ENCODE measurements at places on chromosomes 6 and 20. TPM values are rescaled to one million over a fixed set of nuclear protein-coding genes. Genes with fewer than 3 reads are reported as not detected.

Gene PCMTD2
- 35.0 TPM for total RNA-seq

Gene PNLDC1
- total RNA-seq: not detected

Gene BTBD9
- 12.8 TPM for total RNA-seq

Gene SPATA25
- total RNA-seq: 1.8 TPM

Gene C6orf141
- total RNA-seq: 0.15 TPM

Gene SMOC2
- 0.13 TPM for total RNA-seq

Gene TUBB2B
- total RNA-seq: 22.7 TPM

Gene PKHD1
- total RNA-seq: not detected

Gene TCF15
- not detected for total RNA-seq

Gene FLRT3
- 0.67 TPM for total RNA-seq

Gene PACSIN1
- total RNA-seq: 0.18 TPM

Gene DSN1
- total RNA-seq: 27.2 TPM
